ENCODE measurements at places on chromosomes 7 and 10.

GRCh38 chr7:14020339-14020900, 31.0 kb upstream of the ETV1 start:
- no peak for DNase-seq

GRCh38 chr7:18361756-18362155, 133.8 kb upstream of the HDAC9 start:
- DNase-seq: no peak

- no peak for DNase-seq
Observed at GRCh38 chr7:102454468-102454867, 10.2 kb downstream of the ALKBH4 start.

DNA sequence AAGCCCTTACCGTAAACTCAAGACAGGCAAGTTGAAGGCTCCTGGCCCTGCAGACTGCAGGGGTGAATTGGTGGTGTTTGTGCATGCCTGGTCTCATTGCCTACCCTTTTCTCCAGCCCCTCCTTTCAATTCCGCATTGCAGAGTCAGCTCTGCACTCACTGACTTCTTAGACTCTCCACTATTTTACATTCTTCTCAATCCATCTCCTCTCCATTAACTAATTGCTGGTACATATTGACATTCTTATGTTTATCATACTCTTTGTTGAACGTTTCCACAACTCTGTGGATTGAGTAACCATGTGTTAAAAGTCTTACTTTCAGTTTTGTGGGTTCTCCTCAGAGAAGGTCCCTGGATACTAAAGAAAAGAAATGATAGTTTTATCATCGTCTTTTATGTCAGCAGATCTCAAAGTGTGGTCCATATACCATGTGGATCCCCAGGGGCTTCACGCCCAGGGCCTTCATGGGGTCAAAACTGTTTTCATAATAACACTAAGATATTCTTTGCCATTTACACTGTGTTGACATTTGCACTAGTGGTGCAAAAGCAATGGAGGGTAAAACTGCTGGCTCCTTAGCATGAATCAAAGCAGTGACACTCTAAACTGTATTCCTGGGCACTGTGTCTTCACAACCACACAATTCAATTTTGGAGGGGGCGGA, 135.4 kb upstream of the FZD1 start:
- DNase-seq: peak; percentile 12

- DNase-seq: no peak
Observed at GRCh38 chr10:132170561-132171361, 16.0 kb upstream of the DPYSL4 start.

- DNase-seq: no peak
Observed at GRCh38 chr7:112042631-112043030, 163.6 kb downstream of the DOCK4 start.

- no peak for DNase-seq
Observed at GRCh38 chr10:14349081-14349480, 18.4 kb upstream of the FRMD4A start.
